SK-MEL-5 (cell line): ENCODE measurements at places on chromosomes 7 and 10.

- DNase-seq = no peak
Observed at GRCh38 chr10:49502358-49502757, 36.6 kb downstream of the ERCC6 start.

DNA sequence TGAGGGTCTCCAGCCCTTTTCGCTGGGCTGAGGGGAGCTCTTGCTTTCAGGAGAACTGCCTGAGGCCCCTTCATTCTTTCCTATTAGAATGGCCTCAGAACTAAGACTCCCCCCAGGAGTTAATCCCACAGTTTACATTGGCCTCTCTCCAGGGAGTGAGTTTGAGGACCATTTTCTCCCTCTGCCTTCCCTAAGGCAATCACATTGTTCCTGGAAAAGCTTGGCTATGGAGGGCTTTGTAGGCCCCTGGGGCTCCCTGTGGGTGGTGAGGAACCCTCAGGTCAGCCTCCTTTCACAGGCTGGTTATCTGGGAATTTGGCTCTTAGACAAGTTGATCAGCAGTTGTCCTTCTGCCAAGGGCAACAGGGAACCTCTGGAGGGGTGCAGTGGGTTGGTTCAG, 343.7 kb downstream of the RPS24 start:
- DNase-seq = no peak

- DNase-seq = no peak
Observed at GRCh38 chr7:24580283-24580946, 7.2 kb downstream of the PALS2 start.

GRCh38 chr10:131116991-131117375, 194.5 kb downstream of the TCERG1L start:
- no peak for DNase-seq

- DNase-seq = no peak
Observed at GRCh38 chr7:20831956-20832355, 45.3 kb upstream of the SP8 start.

GRCh38 chr10:2874963-2875362, 192.4 kb upstream of the PFKP start:
- no peak for DNase-seq

GRCh38 chr7:20338285-20338684, 7.6 kb downstream of the ITGB8 start:
- no peak for DNase-seq

- no peak for DNase-seq
Observed at GRCh38 chr7:112357136-112357535, 93.1 kb upstream of the IFRD1 start.

GRCh38 chr10:88901206-88901983, 21.4 kb downstream of the STAMBPL1 start:
- DNase-seq = no peak

DNA sequence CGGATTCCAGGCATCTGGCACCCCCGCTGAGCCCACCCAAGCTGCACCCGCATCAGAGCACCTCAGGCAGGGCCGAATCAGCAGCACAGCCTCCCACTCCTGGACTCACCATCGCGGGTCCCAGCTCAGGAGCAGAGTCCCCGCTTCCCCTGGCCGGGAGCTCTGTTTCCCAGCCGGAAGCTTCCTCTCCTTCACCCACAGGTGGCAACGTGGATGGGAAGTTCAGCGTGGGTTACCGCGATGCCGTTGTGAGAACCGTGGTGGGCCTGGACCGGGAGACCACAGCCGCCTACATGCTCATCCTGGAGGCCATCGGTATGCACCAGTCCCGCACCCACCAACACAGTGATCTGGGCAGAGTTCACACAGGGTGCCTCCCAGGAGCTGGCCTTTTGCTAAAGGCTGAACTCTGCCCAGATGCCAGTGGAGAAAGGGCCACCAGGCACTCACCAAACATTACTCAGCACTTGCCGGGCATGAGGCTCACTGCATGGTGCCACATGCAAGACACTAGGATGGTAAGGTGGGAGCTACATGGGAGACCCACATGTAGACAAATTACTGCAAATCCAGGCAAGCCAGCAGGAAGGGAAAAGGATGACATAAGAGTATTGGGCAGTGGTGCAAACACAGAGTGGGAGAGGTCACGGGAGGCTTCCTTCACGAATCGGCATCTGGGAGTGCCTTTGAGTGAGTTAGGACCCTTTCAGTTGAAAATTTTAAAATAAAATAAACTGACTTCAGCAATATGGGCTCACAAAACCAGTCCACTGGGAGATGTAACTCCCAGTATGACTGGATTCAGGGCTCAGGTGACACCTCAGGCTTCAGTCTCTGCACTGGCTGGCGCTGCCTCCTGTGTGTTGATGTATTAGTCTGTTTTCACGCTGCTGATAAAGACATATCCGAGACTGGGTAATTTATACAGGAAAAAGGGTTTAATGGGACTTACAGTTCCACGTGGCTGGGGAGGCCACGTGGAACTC, 10.4 kb downstream of the C10orf105 start:
- DNase-seq = no peak

DNA sequence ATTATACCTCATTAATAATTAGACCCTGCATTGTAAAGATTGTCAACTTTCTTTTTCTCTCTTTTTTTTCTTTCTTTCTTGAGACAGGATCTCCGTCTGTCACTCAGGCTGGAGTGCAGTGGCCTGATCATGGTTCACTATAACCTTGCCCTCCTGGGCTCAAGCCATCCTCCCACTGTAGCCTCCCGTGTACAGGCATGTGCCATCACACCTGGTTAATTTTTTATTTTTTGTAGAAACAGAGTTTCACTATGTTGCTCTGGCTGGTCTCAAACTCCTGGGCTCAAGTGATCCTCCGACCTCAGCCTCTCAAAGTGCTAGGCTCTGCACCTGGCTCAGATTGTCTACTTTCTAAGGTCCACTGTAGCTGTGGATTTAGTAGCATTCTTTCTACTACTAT, 50.7 kb downstream of the MDFIC start:
- no peak for DNase-seq

GRCh38 chr7:20561466-20561865, 54.0 kb upstream of the ABCB5 start:
- DNase-seq = peak; percentile 100

DNA sequence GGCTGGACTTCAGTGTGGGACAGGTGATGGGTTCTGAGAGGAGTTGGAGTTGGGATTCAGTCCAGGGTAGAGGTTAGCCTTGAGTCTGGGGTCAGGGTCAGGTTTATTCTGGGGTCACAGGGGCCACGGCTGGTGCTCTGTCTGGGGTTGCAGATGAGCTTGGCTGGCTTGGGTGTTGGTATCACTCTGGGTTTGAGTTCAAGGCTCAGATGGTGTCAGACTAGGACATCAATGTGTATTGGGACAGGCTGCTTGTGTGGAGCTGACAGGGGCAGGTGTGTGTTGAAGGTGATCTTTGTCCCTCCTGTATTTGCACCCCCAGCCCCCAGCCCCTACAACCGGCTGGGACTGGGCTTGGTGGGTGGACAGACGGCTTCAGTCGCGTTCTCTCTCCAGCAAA, 26.8 kb downstream of the TMEM270 start:
- DNase-seq = no peak

GRCh38 chr7:5477723-5478531, 54.3 kb upstream of the TNRC18 start:
- DNase-seq = no peak

DNA sequence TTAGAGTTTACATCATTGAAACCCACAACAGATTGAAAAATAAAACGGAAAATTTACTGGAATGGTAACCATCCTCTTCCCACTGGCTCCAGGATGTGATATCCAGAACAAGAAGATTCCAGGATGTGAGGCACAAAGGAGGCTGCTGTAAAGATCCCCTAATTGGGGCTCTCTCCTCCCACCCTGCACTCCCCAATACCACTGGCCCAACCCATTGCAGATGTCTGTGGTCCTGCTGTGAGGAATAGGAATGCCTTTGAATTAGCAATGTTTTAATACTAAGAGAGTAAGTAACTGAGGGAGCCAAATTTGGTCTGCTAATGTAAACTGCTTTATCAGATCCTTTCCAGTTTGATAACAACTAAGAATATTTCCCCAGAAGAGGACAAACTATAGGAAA, 225.9 kb upstream of the INHBA start:
- no peak for DNase-seq

DNA sequence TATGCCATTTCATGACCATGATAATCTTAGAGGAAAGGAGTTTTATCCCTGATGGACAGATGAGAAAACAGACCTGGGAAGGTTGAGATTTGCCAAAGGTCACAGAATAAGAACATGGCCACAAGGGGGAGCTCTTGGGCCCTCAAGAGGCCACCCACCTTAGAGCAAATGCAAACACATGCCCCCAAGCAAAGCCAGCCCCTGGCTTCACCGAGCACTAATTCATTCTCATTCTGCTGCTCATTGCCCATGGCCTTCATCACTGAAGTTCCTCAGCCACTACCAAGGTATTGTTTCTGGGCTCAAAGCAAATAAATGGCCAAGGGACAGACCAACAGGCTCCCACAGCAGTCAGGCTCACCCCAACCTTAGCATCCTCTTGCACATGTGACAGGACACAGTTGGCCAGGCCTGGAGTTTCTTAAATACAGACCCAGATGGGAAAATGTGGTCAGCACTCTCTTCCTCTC, 44.2 kb downstream of the PDLIM1 start:
- peak; percentile 66 for DNase-seq
